ENCODE measurements at places on chromosomes 7 and 10.
A peak's percentile ranks its signal among the peaks of the same experiment; 100 is the strongest.

DNA sequence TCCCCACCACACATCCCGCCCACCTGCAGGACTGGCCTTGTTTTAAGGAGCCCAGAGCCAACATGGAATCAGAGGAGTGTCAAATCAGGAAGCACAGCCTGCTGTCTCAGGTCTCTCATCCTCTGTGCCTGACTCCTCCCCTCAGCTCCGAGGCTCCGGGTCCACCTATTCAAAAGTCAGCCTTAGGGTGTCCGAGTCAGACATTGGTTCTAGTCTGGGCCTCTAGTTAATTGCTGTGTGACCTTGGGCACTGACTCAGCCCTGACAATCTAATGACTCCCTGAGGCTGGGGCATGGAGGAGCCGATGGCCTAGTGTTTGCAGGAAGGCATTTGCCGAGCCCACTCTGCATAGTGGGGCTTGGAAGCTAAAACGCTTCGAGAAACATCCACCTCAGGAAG lies 223.1 kb upstream of the PPP2R2D start:
- DNase-seq = no peak

DNA sequence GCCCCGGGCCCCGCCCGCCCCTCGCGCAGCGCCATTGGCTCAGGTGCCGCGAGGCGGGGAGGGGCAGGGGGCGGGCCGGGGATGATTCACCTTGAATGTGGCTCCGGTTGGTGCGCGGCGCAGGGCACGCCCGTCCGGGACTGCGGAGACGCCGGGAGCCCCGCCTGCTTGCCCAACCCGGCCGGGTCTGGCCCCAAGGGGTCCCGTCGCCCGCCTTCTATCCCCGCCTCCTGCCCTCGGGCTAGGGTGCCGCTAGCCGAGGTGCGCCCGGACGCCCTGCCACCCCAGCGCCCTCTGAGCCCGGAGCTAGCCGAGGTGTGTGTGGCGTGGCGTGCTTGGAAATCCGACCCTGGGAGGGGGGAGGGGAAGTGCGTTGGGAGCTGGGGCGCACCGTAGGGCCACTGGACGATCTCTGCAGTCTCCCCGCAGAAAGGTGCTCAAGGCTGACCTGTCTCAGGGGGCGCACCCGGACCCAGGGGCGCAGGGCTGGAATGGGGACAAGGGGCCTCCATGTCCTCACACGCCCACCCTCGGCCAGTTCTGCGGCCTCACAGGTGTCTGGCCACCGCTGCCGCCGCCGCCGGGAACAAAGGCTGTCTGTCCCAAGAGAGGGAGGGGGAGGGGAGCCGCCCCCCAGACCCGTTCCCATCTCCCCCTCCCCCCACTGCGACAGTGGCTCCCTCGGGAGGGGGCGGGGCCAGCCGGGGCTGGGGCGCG lies 168.9 kb downstream of the NRF1 start:
- peak; percentile 12 for DNase-seq

DNA sequence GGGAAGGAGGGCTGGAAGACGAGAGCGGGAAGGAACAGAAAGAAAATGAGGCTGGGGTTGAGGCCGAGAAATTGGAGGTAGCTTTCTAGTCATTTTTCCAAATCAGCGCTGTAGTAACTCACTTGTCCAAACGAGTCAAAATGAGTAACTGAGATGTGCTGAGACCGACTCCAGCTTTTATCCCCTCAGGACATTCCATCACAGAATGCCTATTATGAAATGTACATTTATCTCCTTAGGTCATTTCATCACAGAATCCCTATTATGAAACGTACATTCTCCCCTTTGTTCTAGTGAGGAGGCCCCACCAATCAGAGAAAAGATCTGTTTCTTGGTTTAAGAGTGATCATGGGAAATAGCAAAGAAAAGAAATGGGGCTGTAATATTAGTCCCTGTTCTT lies 55.7 kb upstream of the AMPH start:
- no peak for DNase-seq

DNA sequence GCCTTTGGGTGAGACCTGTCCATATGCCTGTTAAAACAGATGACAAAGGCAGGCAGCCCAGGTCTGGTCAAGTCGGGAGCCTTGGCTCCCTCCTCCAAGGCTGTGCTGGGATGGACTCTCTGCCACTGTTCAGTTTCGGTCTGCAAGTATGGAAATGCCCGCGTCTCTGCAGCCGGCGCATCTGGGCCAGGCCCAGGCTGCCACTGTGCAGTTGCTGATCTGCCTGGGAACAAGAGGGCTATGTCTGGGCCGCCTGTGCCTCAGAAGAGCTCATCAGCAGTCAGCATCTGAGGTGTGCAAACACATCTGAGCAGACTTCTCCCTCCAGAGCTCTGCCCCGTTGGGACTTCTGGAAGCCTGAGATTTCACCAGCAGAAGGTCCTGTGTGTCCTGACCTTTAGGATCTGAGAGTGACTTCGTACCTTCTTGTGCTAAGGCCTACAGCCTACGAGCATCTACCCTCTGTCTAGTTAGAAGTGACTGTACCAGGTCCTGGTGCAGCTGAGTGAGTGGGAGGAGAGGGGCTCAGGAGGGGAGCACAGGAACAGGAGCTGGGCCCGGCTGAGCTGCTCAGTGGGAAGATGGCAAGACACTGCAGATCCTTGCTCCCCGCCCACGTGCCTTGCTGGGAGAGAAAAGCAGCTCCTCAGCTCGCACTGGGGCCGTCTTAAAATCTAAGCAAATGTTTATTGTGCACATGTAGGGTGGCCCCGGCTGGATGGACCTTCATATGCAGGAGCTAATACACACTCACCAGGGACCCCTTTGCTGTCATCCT lies 50.9 kb downstream of the DOCK1 start:
- no peak for DNase-seq

DNA sequence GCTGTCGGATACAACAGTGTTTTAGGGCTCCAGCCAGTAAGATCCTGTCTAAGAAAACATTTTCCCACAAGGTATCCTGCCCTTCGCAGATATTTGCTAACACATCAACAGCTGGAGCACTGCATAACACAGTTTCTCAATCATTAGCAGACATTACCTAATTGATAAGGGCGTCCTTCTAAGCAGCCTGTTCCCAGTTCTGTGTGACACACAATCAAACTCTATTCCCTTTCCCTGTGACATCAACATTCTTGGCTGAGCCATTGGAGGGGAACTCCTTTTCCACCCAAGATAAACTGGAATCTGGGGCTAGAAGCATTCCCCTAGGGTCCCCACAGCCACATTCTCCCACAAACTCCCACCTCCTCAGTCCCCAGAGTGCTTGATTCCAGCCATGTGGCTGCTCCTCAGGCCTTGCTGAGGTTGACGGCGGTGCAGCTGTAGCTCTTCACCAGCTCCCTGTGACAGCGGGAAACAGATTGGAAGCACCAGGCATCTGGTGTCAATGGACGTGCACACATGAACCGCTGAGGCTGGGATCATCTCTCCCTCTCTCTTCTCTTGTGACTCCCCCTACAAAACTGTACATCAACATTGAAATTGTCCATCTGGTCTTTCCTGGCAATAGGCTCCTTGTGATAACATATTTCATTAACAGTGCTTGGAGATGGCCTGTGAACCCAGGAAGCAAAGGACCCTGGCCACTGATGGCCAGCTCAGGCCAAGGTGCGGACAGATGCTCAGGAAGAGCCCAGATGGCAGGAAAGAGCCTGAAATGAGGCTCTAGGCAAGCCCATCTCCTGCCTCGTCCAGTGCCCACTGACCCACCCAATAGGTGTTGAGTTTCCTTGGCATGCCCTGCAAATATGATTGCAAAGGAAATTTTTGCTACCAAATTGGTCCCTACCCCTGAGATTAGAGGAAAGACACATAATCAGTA lies 131.1 kb upstream of the TBX20 start:
- DNase-seq = no peak

- no peak for DNase-seq
Measured at GRCh38 chr7:4010923-4011656, 671.0 kb upstream of the FOXK1 start.

DNA sequence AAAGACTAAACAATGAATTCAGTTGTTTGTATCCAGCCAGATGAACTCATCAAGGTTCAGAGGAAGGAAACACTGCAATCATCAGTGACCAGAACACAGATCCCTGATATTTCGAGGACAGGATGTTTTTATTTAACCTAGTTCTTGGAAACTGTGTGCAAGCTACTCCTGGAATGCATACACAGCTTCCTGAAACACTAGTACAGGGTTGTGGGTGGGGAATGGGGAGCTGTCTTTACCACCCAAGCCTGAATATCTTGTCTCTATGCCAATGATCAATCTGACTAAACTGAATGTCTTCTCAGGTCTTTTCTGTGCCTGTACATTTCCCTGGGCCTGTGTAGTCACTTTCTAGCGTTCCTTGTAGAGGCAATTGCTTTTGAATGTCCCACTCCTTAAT lies 374.6 kb downstream of the CALN1 start:
- no peak for DNase-seq

DNA sequence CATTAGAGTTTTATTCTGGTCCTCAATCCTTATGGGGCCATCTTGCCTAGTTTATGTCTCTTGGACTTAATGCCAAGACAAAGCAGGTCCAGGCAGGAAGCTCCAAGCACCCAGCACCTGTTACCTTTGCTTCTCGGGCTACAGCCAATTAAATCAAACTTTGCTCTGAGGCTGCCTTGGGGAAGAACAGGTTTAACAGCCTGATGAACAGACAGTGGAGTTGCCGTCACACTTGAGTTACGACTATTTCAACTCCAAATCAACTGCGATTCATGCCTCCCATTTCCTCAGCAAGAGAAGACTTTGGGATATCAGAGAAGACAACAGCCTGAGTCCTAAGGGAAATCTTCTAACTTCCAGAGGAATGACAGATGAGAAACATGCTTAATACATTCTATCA lies 62.2 kb downstream of the XPNPEP1 start:
- no peak for DNase-seq

- DNase-seq = no peak
Measured at GRCh38 chr7:95335093-95335492, 10.8 kb upstream of the PON1 start.

DNA sequence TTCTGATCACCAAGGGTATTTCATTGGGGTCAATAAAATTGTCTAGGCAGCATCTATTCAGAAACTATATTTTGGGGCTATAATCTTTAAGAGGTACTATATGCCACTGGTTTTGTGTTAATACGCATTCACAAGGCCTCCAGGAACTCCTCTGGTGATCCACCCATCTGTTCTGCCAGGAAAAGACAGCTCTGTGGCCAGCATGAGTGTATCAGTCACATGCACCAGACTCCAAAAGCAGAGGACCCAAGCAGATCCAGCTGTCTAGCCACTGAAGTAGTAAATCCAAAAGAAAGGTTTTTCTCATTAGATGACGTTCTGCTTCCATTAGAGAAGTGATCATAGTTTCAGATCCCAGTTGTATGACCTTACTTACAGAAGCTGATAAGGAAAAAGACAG lies 199.6 kb upstream of the CELF2 start:
- DNase-seq = no peak

DNA sequence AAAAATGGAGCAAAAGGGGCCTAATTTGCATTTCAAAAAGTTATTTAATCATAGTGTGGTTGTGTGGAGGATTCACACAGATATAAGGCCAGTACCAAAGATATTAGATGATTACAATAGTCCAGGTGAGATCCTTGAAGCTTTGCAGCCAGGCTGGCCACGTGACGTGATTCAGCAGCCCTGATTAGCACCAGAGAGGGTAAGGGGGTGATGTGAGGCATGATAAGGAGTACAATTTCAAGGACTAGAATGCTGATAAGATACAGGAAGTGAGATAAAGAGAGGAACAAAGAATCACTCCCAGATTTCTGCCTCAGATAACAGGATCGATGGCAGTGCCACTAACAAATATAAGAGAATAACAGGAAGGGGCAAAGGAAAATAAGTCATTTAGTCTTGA lies 108.4 kb upstream of the PALS2 start:
- no peak for DNase-seq

GRCh38 chr10:10128387-10128786 lies 889.3 kb upstream of the CELF2 start:
- peak; percentile 29 for DNase-seq

GRCh38 chr10:101224060-101224909 lies 5.0 kb downstream of the LBX1 start:
- DNase-seq = no peak

DNA sequence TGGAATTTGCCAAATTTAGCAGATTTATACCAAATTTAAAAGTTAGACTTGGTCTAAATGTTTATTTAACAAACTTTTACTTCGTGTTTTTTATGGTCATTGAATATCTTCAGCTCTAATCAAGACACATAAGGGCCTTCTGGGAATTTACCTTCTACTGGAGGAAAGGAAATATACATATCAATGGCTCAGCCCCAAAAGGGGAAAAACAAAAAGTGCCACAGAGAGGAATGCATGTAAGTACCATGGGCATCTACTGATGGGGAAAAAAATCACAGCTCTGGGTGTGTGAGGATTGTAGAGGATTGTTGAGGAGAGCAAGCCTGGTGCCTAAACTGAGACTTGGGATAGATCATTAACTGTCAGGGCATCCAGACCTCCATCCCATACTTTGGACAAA lies 260.3 kb downstream of the SORCS1 start:
- DNase-seq = no peak

Measured in suppressor macrophage (primary cell).